ENCODE measurements at places on chromosomes 3 and 15.

GRCh38 chr3:118974356-118975097 is 60.1 kb downstream of the IGSF11 start:
- peak; percentile 24 for DNase-seq

GRCh38 chr3:117719316-117719926 is 1009.8 kb downstream of the TUSC7 start:
- peak; percentile 46 for DNase-seq

- DNase-seq: no peak
These were observed 18.2 kb downstream of the EFCC1 start for GRCh38 chr3:129019266-129019665.

DNA sequence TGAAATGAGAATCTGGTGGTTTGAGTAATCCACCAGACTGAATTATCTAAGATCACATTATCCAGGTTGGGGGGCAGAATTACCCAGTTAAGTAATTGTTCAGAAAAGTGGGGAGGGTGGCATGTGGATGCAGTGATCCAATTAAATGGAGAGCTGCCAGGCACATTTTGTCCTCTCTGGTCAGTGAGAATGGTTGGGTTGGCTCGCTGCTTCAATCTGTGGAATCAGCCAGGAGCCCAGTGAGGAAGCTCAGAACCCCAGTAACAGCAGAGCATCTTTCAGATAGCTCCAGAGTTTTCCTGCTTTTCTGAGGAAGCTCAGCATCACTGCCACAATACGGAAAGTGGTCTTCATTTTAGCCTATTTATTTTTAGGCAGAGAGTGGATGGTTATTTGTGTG is 6.4 kb upstream of the EXOG start:
- DNase-seq: no peak

DNA sequence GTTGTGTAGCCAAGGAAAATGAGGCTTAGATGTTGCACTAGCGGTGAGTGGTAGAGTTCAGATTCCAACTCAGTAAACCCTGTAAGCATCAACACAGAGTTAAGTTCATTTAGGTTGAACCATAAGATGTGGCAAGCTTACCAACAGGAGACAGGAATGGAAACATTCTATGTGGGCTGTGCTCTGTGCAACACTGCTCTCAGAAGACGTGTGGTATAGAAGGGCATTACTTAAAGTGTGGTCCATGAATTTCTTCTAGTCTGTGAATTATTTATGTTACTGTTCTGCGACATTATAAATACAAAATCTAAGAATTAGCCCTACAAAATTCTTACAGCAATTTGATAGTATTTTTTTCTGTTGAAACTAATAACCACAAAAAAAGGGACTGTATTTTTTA is 213.3 kb downstream of the GRM7 start:
- DNase-seq: no peak

GRCh38 chr15:92466834-92467233 is 73.2 kb downstream of the ST8SIA2 start:
- DNase-seq: no peak

DNA sequence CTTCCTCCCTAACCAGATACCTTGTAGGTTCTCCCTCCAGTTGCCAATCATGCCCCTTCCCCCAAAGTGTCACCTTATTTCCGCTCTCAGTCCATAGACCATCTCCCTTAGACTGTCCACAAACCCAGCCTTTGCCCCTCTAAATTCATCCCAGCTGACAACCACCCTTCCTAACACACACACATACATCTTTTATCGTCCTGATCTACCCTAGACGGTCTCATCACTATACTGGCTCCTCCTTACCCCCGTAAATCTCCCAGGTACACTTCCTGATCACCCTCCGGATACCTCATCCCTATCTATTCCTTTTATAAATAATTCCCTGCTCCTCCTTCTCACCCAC is 828 bp downstream of the THOC7 start:
- DNase-seq: no peak

DNA sequence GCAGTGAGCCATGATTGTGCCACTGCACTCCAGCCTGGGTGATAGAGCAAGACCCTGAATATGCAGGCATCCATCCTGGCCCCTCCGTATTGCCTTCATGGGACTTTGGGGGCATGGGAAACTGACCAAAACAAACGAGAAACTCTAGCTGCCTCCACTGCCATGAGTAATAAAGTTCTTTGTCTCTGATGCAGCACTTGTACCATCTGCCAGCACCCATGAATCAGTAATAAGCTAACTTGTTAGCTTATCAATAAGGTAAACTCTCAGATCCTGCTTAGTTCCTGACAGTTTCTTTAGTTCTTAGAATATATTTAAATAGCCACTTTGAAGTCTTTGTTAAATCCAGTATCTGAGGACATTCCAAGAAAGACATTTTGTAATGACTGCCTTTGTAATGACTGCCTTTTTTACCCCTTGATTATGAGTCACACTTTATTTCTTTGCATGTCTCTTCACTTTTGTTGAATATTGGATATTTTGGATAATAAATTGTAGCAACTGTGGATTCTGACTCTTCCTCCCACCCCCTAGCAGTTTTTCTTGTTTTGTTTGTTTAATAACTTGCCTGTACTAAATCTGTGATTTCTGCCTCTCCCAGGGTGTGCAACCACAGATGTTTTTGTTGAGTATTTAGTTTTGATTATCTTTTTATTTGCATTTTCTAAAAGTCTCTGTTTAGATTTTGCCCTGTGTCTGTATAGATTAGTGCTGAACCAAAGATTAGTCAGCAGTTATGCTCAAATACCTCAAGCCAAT is 136.9 kb downstream of the HCN4 start:
- no peak for DNase-seq

GRCh38 chr3:168116279-168116678 is 20.6 kb upstream of the GOLIM4 start:
- DNase-seq: no peak

GRCh38 chr15:40130799-40131502 is 22.3 kb upstream of the BMF start:
- no peak for DNase-seq

DNA sequence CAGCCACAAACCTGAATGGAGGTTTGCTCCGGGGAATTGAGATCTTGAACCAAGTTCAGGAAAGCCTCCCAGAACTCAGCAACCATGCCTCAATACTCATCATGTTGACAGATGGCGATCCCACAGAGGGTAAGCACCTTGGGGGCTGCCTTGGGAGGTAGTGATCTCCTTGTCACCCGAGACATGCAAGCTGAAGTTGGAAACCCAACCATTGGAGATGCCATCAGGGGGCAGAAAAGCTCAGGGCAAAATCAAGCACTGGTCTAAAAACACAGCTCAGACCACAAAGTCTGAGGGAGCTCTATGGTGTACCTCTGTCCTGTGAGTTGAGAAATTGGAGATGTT is 5.8 kb downstream of the ITIH1 start:
- DNase-seq: no peak

- no peak for DNase-seq
These were observed 132.6 kb downstream of the NR2F2 start for GRCh38 chr15:96462768-96463750.

- DNase-seq: no peak
These were observed 143.5 kb downstream of the GSK3B start for GRCh38 chr3:119950666-119951325.

DNA sequence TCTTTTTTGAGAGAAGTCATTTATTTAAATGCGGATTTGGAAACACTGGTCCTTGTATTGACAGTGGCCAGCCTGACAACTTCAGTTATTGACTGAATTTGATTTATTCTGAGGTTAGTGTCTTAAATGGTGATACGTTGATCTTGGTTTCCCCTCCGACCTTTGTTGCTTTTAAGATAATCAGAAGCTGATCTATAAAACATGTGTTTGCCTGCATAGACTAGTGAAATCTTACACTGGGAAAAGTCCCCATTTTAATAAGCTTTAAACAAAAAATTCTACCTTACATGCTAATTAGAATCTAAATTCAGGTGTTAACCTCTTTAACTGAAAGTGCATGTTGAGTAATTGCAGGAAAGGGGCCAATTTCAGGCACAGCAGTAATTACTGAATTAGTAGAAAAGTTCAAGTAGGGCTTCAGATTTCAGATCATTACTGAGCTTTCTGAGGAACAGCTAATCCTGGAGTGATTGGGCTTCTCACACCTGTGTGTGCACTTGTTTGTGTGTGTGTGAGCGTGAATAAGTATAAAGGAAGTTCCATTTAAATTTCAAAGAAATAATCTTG is 221.4 kb downstream of the SOX2 start:
- peak; percentile 2 for DNase-seq

GRCh38 chr15:57962887-57963286 is 102.6 kb downstream of the ALDH1A2 start:
- DNase-seq: no peak

- DNase-seq: no peak
These were observed 17.2 kb downstream of the NXPE3 start for GRCh38 chr3:101796077-101796680.

- no peak for DNase-seq
These were observed 26.7 kb upstream of the SNRK start for GRCh38 chr3:43259626-43260025.

- no peak for DNase-seq
These were observed 170.4 kb upstream of the KBTBD8 start for GRCh38 chr3:66827726-66828125.

- no peak for DNase-seq
These were observed 34.9 kb downstream of the NXPE3 start for GRCh38 chr3:101813817-101814440.

- DNase-seq: no peak
These were observed 146.9 kb upstream of the GADL1 start for GRCh38 chr3:31041161-31041978.

DNA sequence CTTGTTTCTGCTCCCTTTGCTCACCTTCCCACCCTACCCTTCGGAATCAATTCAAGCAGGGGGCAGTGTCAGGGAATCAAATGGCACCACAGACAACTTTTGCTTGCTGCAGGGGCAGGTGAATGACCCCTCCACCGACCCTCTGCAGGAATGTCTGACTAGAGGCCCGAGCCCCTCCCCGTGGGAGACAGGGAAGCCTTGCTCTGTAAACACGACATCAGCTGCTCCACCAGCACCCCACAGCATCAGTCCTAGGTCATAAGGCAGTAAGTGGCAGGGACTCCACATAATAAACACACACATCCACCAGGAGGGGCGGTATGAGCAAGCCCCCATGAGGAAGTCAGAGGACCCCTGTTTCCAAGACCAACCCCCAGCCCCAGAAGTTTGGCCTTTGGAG is 2.0 kb upstream of the SLC26A6 start:
- no peak for DNase-seq

GRCh38 chr15:54675241-54675640 is 521.5 kb downstream of the RSL24D1 start:
- DNase-seq: no peak

- no peak for DNase-seq
These were observed 51.0 kb upstream of the MYZAP start for GRCh38 chr15:57540736-57541135.

DNA sequence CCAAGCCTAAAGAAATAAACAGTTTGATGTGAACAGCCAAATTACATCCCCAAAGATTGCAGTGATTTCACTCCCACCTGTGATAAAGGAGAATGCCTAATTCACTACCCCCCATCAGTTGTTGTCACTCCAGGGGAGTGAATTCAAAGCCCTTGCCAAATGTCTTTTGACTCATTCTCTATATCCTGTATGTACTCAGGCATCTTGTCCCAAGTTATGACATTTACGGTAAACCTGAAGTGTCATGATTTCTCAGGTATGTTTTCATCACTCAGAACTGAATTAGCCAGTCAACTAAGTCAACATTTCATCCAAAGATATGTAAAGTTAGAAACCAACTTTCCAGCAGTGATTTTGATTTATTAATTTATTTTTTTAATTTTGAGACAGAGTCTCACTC is 22.0 kb upstream of the HERC1 start:
- DNase-seq: no peak

- DNase-seq: no peak
These were observed 2.9 kb upstream of the TMEM266 start for GRCh38 chr15:76056931-76057330.

DNA sequence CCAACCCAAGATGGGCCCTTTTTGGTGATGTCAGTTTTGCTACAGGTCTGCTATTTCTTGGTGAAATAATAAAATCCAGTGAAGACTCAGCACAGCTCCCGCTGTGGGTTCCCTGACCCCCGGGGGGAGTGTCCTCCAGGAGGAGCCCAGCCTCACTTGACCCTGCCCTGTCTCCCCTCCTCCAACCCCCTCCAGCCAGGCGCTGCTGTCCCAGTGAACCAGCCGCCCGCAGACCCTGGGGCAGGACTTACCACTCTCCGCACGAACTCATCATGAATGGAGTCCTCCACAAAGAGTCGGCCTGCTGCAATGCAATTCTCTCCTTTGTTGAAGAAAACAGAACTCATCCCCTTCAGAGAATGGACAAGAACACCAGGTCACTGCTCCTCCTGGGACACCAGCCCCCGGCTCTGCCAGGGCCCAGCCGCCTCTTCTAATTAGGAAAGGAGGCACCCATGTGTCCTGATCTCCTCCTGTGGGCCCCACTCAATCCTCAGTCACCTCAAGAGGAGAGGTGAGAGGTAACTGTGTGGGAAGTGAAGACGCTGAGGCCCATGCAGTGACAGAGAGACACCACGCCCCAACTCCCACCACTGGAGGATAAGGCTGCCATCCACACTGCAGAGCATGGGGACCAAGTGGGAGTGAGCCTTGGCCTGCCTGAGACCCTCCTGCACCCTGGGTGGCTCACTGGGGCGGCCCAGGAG is 28.8 kb upstream of the SLC41A3 start:
- DNase-seq: no peak

DNA sequence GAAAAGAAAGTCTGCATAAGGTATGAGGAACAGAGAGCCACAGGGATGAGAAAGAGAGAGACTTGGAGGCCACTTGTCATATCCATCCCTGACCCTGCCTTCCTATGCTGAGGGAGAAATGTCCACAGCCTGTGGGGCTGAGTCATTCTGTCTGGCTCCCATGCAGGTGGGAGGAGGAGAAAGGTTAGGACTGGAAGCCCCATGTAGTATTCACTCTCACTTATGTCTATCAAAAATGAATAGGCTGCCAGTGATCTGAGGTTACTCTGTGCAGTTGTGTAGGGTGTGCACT is 71.3 kb downstream of the RAB11A start:
- DNase-seq: no peak

- no peak for DNase-seq
These were observed 8.3 kb upstream of the JMJD7 start for GRCh38 chr15:41819455-41820050.

GRCh38 chr3:57855943-57856342 is 99.8 kb downstream of the SLMAP start:
- no peak for DNase-seq

DNA sequence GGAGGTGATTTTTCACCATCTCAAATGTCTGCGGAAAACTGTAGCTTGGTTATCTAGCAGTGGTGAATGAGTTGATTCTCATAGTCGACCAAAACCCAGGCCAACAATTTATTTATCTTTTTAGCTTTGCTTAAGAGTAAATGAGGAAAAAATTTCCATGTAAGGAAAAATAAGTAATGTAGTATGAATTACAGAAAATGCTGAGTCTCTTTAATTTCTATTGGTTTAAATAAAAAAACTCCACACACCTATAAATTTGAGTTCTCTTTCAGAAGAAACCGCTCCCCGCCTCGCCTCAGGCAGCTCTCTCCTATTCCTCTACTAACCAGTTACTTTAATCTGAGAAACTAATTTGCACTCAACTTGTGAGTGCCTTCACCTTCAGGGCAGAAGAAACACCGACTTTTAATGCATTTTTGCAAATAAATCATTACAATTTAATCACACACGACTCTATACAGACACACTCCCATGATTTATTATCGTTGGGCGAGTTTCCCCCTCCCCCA is 540 bp upstream of the RSRC1 start:
- DNase-seq: no peak

GRCh38 chr15:96323319-96324145 is 7.0 kb upstream of the NR2F2 start:
- DNase-seq: no peak
